ENCODE measurements at places on chromosomes 5 and 9.

- DNase-seq, result no peak
Observed at GRCh38 chr9:37931592-37931991, 27.7 kb upstream of the SLC25A51 start.

DNA sequence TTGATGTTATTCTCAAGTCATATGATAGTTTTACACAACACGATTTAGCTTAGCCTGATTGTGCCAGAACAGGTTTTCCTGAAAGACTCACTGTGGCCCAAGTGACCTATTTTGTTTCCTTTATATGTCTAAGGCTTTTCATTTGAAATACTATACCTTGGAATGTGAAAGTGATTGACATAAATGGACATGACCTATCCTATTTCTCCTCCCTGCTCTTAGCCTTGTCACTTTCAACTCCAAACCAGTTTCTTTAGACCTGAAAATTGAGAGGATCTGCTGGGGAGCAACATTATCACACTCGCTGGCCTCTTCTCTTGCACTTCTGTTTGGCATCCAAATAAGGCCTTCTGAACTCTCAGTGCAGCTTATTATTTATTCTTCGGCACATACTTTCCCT is 496.8 kb downstream of the MAT2B start:
- DNase-seq, result no peak

- no peak for DNase-seq
Observed at GRCh38 chr5:41841325-41841724, 28.9 kb downstream of the OXCT1 start.

DNA sequence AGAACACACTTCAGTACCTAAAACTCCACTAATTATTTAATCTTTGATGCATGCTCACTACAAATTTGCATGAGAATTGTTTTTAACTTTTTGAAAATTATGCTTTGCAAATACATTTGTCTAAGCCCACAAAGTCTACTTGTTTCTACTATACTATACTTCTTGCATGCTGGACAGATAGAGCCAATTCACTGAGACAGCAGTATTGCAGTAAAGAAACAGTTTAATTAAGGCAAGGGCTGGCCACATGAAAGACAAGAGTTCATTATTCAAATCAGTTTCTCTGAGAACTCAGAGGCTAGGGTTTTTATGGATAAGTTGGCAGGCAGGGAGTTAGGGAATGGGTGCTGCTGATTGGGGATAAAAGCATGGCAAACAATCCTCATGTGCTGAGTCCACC is 6.0 kb upstream of the FXN start:
- DNase-seq, result no peak

- no peak for DNase-seq
Observed at GRCh38 chr5:12250454-12250853, 346.2 kb upstream of the CTNND2 start.

GRCh38 chr5:1168796-1169195 is 32.6 kb upstream of the SLC6A19 start:
- no peak for DNase-seq

DNA sequence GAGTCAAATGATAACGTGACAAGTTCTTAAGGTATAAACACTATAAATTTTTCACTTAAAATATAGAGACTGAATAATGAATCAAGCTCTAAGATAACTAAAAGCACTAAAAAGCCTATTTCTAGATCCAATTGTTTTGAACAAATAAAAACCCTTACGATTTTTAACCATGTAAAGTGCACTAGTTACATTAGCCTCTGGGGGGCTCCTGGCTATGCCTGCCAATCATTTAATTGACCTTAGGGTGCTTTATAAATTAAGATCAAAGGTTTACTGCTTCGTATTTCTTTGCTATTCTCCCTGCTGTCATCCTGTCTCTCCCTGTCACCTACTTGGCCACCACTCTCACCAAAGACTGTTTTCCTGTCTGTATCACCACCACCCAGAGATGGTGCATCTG is 133.4 kb downstream of the ESM1 start:
- DNase-seq, result no peak

DNA sequence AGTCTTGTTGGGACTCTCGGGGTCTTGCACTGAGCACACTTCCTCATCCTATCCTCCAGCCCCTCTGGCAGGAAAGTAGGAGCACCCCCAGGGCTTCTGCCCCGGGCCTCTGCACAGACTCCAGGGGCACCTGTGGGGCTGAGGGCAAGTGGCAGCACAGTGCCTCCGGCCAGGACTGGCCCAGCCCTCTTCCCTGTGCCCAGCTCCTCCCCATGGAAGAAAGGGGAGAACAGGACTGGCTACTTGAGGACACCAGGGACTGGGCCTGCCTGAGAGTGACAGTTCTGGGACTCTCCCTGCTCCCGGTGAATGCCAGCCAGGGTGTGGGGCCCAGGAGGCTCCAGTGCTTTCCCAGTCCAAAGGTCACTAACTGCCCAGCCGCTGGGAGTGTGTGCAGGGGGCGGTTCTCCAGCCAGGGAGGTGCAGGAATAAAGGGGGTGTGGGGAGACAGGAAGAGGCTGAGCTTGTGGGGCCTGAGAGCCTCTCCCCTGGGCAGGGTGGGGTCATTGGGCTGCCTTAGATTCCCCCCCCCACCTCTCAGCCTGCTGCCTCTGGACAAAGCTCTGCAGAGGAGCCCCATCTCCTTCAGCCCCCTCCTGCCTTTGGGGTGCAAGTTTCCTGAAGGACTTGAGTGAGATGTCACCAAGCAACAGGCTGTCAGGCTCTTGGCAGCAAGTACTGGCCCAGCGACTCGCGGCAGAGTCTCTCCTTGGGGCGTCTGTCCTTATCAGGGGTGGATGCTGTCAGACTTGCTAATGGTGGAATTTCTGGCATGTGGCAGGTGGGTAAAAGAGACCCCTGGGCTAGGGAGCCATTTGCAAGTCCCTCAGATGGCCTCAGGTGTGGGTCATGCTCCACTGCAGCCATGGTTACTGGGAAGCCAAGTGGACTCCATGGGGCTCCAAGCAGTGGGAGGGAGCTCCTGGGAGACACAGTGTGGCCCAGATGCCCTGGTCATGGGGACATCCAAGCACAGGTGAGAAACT is 19.1 kb upstream of the JADE2 start:
- DNase-seq, result no peak

GRCh38 chr5:2142456-2142954 is 259.8 kb upstream of the IRX4 start:
- DNase-seq, result no peak

DNA sequence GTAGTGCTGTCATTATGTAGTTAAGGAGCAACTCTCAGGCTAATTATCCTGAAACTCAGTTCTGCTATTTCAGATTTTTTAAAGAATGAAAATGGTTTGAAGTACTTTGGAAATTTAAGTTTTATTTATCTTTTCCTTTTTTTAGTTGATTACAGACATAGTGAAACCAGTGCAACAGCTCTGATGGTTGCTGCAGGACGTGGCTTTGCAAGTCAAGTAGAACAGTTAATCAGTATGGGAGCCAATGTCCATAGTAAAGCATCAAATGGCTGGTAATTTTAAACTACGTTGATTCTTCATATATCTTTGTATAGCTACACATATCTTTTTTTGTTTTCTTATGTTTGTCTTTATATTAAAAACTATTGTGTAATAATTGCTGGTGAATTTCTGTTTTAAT is 34.9 kb downstream of the YTHDC2 start:
- no peak for DNase-seq

DNA sequence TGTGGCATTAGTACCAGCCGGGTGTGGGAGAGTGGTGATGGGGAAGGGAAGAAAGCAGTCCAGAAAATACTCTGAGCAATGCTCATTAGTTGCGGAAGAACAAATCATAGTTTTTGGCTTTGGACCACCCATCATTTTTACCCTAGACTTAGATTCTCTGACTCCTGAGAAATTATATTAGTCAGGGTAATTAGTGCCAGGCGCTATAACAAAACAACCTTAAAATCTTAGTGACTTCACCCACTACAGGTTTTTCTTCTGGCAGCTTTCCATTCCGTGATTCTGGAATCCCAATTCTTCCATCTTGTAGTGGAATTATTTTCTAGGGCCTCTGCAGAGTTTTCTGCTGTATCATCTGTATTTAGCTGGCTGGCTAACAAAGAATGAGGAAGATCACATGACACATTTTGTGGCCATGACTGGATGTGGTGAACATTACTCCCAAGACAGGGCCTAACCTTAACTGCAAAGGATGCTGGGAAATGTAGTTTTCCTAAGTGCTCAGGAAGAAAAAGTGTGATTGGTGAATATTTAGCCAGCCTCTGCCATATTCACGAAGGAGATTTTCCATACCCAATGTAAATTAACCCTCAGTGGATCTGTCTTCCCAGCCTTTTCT is 373.0 kb upstream of the MEF2C start:
- no peak for DNase-seq

DNA sequence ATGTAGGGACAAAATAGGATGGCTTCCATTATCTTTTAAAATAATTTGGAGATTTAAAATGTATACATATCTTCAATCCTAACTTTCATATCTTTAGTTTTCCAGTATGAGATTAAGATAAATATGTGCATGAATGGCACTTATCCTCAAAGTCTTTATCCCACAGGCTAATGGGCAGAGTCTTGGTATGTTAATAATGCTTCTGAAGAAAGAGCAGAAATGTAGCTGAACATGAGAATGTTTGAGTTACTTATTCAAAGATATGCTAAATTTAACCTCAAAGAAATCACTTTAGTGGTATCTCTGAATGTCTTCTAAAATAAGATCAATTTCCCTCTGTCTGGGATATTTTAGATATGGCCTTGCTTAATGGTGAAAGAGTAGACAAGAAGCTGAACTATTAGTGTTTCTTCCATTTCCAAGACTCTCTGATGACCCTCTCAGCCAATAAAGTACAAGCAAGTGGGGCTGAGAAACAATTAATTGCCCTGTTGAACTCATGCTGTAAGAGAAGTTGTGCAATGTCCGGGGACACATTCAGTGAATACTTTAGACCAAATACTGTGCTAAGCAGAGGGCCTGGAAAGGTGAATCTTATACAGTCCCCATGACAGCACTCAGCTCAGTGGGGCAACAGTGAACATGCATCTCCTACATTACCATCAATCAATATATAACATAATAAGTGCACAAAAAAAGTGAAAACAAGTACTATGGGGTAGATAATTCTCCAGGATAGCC is 50.0 kb upstream of the ADAMTSL1 start:
- DNase-seq, result no peak

- DNase-seq, result no peak
Observed at GRCh38 chr5:74885170-74885569, 19.0 kb upstream of the FAM169A start.

GRCh38 chr5:105730982-105731381 is 1939.8 kb downstream of the EFNA5 start:
- no peak for DNase-seq
